ENCODE measurements at places on chromosomes 4 and X.

GRCh38 chr4:113645771-113646441, 115.6 kb downstream of the CAMK2D start:
- H3K4me3 ChIP-seq = no peak overlapping the region
- peaks cover 4% of the 10 kb centered on the region for H3K4me1 ChIP-seq
- H3K27ac ChIP-seq = peak overlapping the region; percentile 54
- no peaks in the 10 kb centered on the region for H3K36me3 ChIP-seq
- no peaks in the 10 kb centered on the region for H3K27me3 ChIP-seq

DNA sequence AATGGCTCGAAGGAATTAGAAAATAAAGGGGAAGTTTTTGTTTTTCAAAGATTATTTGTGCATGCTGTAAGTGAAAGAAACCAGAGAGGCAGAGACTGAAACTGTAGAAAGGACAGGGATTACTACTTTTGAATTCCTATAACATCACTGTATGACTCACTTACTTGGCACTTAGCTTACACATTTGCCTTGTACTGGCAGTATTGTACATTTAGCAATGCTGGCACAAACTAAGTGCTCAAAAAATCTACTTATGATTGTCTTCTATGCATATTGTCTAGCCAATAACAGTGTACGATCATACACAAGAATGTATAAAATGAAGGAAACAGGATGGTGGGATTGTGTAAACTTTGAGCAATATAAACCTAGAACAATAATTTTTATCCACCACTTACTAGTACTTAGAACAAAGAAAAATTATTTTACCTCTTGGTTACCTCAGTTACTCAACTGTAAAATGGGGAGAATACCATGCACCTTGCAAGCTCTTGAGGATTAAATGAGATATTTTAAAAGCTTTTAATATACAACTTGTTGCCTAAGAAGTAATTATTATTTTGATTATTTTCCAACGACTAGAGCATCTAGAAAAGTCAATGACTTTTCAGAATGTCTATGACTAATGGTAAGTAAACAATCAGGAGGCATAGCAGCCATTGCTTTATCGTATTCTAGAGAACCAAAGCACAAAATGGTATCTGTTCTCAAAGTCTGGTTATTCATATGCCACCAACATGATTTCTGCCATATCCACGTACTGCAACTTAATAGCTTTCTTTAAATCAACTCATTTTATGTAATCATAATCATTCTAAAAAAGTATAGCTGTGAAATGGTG, 4.7 kb downstream of the FAM120C start:
- H3K4me3 ChIP-seq = peak overlapping the region; percentile 32
- peaks cover 1% of the 10 kb centered on the region for H3K4me1 ChIP-seq
- no peaks in the 10 kb centered on the region for H3K36me3 ChIP-seq
- DNase-seq = peak; percentile 76

GRCh38 chrX:7188672-7189071, 40.7 kb upstream of the PUDP start:
- no peak for DNase-seq
- no peak overlapping the region for H3K4me3 ChIP-seq
- no peaks in the 10 kb centered on the region for H3K36me3 ChIP-seq
- H3K27ac ChIP-seq = no peak overlapping the region

DNA sequence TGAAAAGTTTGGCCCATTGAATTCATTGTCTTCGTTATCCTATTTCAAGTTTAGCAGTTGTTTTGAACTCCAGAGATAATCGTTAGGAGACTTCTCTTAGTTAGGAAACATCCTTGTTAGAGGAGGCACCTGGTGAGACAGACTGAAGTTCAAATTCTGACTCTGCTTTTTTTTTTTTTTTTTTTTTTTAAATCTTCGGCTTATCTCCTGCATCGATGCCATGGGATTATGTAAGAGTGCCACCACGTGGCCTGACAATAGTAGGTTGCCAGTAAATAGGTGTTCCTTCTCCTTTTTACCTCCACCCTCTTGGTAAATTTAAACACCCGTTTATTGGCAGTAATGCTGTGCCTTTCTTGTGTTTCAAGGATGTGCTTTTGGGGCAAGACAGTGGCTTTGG, 149.3 kb downstream of the SOWAHB start:
- H3K4me1 ChIP-seq = peaks cover 4% of the 10 kb centered on the region
- DNase-seq = peak; percentile 37
- no peaks in the 10 kb centered on the region for H3K36me3 ChIP-seq

- no peak overlapping the region for H3K4me3 ChIP-seq
- H3K4me1 ChIP-seq = no peaks in the 10 kb centered on the region
- no peaks in the 10 kb centered on the region for H3K27me3 ChIP-seq
Observed at GRCh38 chrX:21509912-21510311, 135.7 kb downstream of the CNKSR2 start.

DNA sequence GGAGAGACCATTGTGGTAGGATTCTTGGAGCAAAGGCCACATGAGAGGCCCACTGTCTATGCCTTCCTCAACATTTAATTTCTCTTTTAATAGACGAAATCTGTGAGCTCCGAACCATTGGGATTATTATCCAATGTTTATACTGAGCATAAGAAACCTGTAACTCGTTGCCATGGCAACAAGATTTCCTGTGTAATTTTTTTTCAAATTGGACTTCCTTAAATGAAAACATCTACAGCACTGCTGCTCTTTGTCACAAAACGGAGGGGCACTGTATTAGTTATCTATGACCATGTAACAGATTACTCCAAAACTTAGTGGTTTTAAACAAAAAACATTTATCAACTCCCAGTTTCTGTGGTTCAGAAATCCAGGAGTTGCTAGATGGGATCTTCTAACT, 38.7 kb downstream of the PPP1R2C start:
- H3K4me3 ChIP-seq = no peak overlapping the region
- no peaks in the 10 kb centered on the region for H3K36me3 ChIP-seq
- H3K4me1 ChIP-seq = no peaks in the 10 kb centered on the region
- no peaks in the 10 kb centered on the region for H3K27me3 ChIP-seq
- no peak overlapping the region for H3K27ac ChIP-seq

DNA sequence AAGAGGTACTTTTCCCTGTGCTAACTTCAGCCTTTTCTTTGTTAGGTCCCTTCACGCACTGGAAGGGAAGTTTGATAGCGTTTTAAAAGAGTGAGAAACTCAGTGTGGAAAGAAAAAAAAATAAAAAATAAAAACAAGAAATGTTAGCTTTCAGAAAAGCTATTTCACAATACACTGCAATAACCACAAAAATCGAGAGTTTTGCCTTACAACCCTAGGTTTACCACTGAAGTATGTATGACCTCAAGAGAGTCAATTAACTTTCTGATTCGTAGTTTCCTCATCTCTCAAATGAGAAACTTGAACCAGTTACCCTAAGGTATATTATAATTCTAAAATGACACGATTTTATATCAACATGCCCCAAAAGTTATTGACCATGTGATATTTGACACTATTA, 93.9 kb upstream of the JADE1 start:
- no peak overlapping the region for H3K27ac ChIP-seq
- H3K4me3 ChIP-seq = no peak overlapping the region
- H3K36me3 ChIP-seq = no peaks in the 10 kb centered on the region
- no peaks in the 10 kb centered on the region for H3K27me3 ChIP-seq

- no peak overlapping the region for H3K4me3 ChIP-seq
- no peaks in the 10 kb centered on the region for H3K36me3 ChIP-seq
- H3K27ac ChIP-seq = peak overlapping the region; percentile 61
Observed at GRCh38 chr4:73718375-73719373, 21.7 kb upstream of the CXCL8 start.

DNA sequence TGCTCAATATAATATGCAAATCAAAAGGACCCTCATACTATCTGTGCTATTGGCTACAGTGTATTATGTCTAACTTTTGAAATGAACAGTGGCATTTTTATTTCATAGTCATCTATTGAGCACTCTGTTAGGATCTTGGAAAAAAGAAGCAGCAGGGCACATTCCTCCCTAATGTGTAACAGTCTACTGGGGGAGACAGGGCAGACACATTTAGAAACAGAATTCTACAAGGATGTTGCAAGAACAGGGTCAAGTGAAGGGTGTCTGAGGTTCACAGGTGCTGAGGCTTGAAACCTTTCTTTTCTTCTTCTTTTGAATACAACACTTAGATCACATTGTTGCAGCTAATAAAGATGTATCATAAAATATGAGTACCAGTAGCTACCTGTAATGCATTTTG, 129.7 kb upstream of the SLC4A4 start:
- DNase-seq = peak; percentile 65
- H3K36me3 ChIP-seq = no peaks in the 10 kb centered on the region
- H3K4me1 ChIP-seq = peaks cover 2% of the 10 kb centered on the region
- H3K27ac ChIP-seq = peak overlapping the region; percentile 47
- no peak overlapping the region for H3K4me3 ChIP-seq

DNA sequence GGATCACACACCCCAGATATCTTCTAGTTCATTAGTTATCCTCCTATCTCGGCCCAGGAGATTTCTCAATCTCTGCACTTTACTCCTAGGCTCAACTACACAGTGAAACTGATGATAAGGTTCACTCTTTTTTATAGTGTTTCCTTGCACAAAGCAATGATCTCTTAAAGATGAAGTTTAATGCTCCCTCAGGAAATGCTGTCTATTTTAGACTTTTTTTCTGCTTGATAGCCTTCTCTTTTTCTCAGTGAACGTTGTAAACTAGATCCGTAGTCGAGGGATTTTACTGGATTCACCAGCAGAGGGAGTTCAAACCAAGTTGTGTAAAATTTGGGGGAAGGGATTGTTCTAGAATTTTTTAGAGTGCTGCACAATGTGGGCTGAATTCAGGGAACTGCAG, 269.6 kb downstream of the GBA3 start:
- H3K4me3 ChIP-seq = no peak overlapping the region
- H3K4me1 ChIP-seq = no peaks in the 10 kb centered on the region
- H3K27me3 ChIP-seq = no peaks in the 10 kb centered on the region
- DNase-seq = peak; percentile 4

DNA sequence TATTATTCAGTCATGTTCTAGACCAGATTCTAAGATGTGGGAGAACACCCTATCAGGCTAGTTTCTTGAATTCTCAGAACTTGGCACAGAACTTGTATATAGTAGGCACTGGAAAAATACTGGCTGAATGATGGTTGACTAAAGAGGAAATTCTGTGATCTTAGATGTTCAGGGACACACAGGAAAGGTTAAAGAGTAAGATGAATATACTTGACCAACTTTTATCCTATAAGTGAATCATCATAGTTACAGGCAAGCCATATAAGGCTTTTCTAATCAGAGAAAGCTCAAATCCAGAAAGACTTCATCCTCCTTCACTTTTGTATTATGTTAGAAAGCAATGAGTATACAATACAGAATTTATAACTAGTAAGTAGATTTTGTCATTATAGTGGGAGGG, 53.8 kb downstream of the SEPTIN11 start:
- peaks cover 3% of the 10 kb centered on the region for H3K4me1 ChIP-seq
- no peak overlapping the region for H3K4me3 ChIP-seq
- DNase-seq = peak; percentile 38
- H3K27me3 ChIP-seq = no peaks in the 10 kb centered on the region
- peak overlapping the region; percentile 70 for H3K27ac ChIP-seq

GRCh38 chr4:109611045-109611646, 51.1 kb downstream of the MCUB start:
- no peak overlapping the region for H3K4me3 ChIP-seq
- H3K27ac ChIP-seq = no peak overlapping the region
- no peaks in the 10 kb centered on the region for H3K36me3 ChIP-seq
- peak; percentile 26 for DNase-seq
- no peaks in the 10 kb centered on the region for H3K4me1 ChIP-seq

GRCh38 chr4:73669410-73670183, 49.4 kb upstream of the RASSF6 start:
- H3K27me3 ChIP-seq = no peaks in the 10 kb centered on the region
- H3K36me3 ChIP-seq = no peaks in the 10 kb centered on the region
- no peak for DNase-seq
- H3K4me1 ChIP-seq = peaks cover 2% of the 10 kb centered on the region

- H3K27me3 ChIP-seq = no peaks in the 10 kb centered on the region
- H3K4me3 ChIP-seq = no peak overlapping the region
- DNase-seq = no peak
- H3K27ac ChIP-seq = no peak overlapping the region
Observed at GRCh38 chr4:105469736-105470135, 4.1 kb downstream of the PPA2 start.

GRCh38 chrX:24934279-24934678, 81.5 kb downstream of the ARX start:
- H3K27ac ChIP-seq = no peak overlapping the region
- H3K4me1 ChIP-seq = no peaks in the 10 kb centered on the region
- no peaks in the 10 kb centered on the region for H3K36me3 ChIP-seq
- DNase-seq = no peak

DNA sequence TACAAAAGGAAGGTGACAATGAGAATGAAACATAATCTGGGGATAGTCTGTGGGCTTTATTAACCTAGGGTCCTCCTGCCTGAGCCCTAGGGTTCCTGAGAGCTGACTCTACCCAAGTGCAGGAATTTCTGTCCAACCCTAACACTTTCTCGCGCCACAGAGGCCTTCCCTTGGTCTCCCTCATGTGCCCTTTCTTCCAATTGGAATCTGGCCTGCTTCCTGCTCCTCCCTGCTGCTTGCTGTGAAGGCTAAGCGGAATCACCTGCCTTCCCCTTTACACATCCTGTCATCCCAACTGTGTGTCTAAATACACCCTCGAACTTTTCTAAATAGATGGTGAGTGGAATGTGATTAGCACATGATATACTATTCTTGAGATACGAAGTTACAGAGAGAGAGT, 5.9 kb downstream of the MAGEA11 start:
- H3K27ac ChIP-seq = no peak overlapping the region
- peaks cover 1% of the 10 kb centered on the region for H3K4me1 ChIP-seq
- DNase-seq = no peak
- no peaks in the 10 kb centered on the region for H3K27me3 ChIP-seq
- no peaks in the 10 kb centered on the region for H3K36me3 ChIP-seq
- no peak overlapping the region for H3K4me3 ChIP-seq

- no peaks in the 10 kb centered on the region for H3K27me3 ChIP-seq
- H3K27ac ChIP-seq = no peak overlapping the region
- H3K36me3 ChIP-seq = no peaks in the 10 kb centered on the region
- no peak overlapping the region for H3K4me3 ChIP-seq
- no peaks in the 10 kb centered on the region for H3K4me1 ChIP-seq
Observed at GRCh38 chr4:71126719-71127118, 133.3 kb downstream of the DCK start.

DNA sequence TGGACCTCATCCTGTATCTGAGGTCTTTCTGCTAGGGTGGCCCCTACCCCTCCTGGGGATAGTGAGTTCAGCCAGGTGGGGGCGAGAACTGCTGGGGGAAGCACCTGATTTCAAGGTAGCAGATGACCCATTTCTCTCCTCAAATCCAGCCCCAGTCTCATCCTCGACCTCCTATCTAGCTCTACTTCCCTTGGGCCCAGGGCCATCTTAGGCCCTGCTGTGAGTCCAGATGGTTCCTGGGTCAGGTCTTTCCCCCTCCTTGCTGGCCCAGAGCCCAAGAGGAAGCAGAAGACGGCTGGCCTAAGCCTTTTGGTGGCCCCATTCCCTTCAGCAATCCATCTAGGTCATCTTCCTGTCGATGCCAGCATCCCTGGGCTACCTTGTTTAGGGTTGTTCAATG, 3.3 kb downstream of the CDK16 start:
- DNase-seq = no peak
- H3K27ac ChIP-seq = no peak overlapping the region
- H3K27me3 ChIP-seq = no peaks in the 10 kb centered on the region
- H3K36me3 ChIP-seq = peaks cover 43% of the 10 kb centered on the region
- H3K4me3 ChIP-seq = no peak overlapping the region

- no peak for DNase-seq
- H3K4me3 ChIP-seq = no peak overlapping the region
- no peaks in the 10 kb centered on the region for H3K4me1 ChIP-seq
- H3K27me3 ChIP-seq = no peaks in the 10 kb centered on the region
- no peak overlapping the region for H3K27ac ChIP-seq
Observed at GRCh38 chr4:64614276-64614675, 205.0 kb upstream of the TECRL start.

All from mesenchymal stem cell (in vitro differentiated cells and primary cell).